Stimulated activated CD8-positive, alpha-beta memory T cell treated with anti-CD3 and anti-CD28 coated beads, Interleukin-15, amount 100 ng/mL, for 48 hours (primary cell): ENCODE measurements at places on chromosomes 2 and 18.

DNA sequence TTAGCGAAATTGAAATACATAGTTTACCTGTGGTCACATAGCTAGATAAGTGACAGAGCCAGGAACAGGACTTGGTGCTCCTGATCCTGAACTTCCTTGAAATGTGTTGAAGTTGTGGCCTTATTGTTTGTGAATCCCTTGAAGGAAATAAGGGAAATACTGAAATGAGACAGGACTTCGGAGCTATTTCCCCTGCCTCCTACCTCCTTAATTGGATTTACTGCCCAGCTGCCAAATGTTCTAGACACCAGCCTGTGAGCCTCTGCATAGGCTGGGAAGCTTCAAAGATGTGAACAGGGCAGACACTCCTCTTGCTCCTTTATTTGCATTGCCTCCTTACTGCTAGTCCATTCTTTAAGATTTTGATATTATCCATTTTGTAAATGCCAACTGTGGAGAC, 135.2 kb downstream of the PRPF40A start:
- no peak for DNase-seq

- DNase-seq = no peak
Observed at GRCh38 chr2:169980643-169981042, 153.4 kb downstream of the UBR3 start.

GRCh38 chr2:205877496-205877895, 195.2 kb downstream of the NRP2 start:
- DNase-seq = no peak

DNA sequence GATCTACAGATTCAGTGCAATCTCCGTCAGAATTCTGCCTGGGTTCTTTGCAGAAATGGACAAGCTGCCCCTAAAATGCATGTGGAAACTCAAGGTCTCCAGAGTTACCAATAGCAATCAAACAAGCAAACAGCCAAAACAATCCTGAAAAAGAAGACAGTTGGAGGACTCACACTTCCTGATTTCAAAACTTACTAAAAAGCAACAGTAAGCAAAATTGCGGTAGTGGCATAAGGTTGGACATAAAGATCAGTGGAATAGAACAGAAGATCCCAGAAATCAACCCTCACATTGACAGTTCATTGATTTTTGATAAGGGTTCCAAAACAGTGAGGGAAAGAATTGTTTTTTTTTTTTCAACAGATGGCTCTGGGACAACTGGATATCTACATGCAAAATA, 59.7 kb downstream of the NPPC start:
- no peak for DNase-seq

DNA sequence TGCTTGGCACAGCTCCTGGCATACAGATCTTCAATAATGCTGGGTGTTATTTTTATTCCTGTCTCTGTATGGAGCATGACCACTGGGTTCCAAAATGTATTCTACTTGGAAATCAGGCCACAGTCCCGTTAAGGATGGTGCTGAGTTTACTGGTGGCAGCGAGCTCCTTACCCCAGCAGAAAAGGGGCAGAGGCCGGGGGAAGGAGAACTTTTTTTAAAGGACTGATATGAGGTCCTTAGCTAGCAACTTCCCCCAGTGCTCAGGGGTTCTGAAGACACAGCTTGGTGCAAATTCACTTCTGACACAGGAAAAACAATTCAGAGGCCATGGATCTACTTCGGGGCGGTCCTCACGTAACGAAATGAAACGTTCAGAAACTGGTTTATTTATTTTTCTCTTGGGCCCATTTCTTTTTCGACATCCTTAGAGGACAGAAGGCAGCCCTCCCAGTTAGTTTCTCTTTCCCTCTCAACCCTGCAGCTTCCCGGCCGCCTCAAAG, 872 bp downstream of the RDH14 start:
- no peak for DNase-seq
